ENCODE measurements at places on chromosomes 12 and 14.

GRCh38 chr12:104699489-104700190, 242.9 kb downstream of the CHST11 start:
- no peak for DNase-seq

DNA sequence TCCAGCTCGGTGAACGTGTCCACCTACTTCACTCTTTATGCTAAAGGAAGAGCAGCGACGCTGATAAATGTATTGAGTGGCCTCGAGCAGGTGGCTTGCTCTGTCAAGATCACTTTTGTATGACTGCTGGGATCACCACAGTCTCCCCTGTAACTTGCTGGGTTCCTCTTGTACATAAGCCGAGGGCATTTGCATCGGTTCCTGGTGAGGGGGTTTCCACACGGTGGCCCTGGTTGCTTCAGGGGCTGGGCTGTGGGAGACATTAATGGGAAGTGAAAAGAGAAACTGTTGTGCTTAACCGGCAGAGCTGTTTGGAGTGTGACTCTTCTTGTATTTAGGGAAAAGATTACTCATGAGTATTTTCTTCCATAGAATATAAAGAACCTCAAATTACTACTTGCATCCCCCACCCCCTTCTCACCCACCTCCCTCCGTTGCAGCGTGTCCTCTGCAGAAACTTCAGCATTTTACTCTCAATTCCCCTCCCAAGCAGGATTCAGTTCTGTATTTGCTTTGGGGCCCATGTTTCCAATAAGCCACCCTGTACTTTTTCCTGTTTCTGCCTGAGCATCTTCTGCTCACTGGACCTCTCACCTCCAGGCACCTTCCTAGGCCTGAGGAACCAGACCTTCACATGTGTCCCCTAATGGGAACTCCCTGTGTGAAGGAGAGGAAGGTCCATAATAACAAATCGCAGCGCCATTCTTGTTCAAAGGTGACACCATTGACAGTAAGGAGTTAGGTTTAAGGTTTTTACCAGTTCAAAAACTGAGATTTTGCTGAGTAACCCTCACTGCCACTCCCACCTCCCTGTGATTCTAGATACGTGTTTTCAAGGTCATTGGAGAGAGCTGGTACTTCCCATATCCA, 187.0 kb downstream of the ETV6 start:
- DNase-seq, result peak; percentile 14

DNA sequence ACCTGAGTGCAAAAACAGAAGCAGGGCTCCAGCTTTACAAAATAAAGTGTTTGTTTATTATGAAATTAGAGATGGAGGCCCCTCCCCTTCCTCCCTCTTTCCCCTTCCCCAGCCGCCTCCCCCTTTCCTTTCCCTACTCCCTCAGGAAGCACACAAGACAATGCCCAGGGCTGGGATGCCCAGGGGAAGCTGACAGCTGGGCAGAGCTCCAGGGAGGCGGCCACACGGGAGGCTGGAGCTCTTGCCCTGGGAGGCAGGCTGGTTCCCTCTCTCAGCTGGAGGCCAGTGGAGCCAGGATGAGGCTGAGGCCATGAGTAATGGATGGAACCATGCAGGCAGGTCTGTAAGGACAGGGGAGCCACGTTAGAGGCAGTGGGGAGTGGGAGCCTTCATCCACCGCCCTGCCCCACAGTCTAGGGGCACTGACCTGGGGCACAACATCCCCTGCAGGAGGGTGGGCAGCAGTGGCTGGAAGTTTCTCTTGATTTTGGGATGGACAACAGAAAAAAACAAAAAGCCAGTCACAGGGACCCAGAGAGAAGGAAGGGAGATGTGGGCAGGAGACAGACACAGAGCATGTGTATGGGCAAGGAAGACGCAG, 5.1 kb downstream of the PSMB11 start:
- no peak for DNase-seq

GRCh38 chr12:43884683-43885410, 49.0 kb downstream of the TMEM117 start:
- DNase-seq, result peak; percentile 8

DNA sequence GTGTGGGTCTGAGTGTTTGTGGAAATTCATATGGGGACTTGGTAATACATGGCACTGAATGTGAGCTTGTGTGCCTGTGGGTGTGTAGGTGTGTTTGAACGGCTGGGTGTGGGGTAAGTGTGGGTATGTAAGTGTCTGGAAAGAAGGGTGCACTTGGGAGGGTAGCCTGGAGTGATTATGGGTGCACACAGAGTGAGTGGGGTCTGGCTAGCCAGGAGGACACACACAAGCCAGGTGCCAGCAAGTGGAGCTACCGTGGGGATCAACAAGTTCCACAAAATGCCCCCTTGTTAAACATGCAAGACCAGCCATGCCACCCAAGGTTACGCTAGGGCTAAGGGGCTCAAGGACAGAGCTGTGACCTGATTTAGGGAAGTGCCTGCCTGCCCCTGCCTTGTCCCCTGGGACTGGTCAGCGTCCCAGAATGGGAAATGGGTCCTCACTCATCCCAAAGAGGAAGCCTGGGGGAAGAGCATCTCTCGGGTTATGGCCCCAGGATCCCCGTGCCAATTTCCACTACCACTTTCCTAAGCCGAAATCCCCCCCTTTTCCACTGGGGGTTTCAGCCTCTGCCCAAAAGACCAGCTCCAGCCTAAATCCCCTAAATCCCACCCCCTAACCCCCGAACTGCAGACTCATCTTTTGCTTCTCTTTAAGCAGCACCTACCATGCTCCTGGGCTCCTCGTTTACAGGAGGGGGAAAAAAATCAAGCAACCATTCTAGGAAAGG, 118.6 kb downstream of the DICER1 start:
- no peak for DNase-seq

GRCh38 chr14:56172571-56172971, 54.4 kb downstream of the PELI2 start:
- DNase-seq, result no peak

GRCh38 chr12:104784592-104784991, 173.5 kb downstream of the SLC41A2 start:
- peak; percentile 66 for DNase-seq

DNA sequence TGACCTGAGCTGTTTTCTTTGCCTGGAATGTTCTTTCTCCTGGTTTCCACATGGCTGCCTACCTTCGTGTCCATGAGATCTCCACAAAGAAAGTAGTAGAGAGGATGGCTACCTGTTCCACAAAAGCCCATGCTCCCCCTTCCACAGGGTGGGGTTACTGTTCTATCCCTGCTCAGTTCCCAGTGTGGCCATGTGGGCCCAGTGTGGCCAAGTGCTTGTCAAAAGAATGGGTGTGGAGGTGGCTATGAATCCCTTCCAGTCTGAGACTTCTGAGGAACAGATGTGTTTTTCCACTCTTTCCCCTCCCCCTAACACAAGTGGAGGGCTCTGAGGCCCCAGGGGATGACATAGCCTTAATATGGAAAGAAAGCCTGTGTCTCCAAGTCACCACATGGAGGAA, 26.2 kb upstream of the HSP90B1 start:
- no peak for DNase-seq

DNA sequence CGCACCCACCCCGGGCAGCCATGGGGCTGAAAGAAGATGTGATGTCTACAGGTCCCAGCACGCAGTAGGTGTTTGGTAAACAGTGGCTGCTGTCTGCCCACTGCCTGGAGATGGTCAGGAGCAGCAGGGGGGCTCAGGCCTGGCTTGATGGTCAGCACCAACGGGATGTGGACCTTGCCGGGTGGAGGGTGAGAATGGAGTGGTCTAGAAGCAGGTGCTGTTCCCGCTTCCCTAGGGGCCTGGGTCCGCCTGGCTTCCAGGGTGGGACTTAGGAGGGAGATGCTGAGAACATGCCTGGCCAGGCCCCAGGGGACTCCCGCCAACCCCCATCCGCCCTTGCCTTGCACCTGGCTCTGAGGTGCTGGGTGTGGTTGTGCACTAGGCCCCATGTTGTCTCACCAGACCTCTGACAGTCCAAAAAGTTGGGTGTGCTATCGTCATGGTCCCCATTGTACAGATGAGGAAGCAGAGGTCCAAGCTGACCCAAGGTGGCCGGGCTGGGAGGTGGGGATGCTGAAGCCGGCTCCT, 12.9 kb downstream of the FAM222A start:
- no peak for DNase-seq

DNA sequence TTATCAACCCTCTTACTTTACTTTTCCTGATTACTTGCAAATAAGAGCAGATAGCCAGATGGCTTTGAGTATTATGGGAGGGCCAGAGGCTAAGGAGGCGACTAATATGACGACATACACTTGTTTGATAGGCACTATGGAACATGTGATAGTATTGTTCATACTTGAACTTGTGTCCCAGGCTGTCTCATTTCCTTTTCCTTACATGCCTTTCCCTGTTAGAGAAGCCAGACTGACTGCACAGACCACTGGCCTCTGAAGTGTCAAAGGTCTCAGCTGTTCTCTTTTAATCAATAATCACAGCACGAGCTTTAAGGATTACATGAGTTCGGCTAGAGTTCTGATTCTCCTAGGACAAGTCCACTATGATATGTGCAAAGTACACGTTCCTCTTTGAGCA, 326.0 kb downstream of the PRKD1 start:
- no peak for DNase-seq

DNA sequence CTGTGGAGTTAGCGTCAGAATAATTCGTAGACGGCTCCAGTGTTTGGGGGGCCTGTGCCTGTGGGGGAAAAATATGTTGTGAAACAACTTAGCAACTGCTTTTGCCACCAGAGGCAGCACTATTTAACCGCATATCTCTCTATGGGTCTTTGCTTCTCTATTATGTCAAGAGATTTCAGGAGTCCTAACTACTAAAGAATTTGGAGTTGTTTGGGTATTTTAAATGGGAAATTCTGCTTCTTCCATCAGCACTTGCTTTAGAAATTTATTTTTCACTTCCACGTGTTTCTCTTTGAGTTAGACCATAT, 594 bp upstream of the CLEC14A start:
- DNase-seq, result no peak

GRCh38 chr12:53381731-53382630, 2.0 kb downstream of the SP1 start:
- peak; percentile 36 for DNase-seq

DNA sequence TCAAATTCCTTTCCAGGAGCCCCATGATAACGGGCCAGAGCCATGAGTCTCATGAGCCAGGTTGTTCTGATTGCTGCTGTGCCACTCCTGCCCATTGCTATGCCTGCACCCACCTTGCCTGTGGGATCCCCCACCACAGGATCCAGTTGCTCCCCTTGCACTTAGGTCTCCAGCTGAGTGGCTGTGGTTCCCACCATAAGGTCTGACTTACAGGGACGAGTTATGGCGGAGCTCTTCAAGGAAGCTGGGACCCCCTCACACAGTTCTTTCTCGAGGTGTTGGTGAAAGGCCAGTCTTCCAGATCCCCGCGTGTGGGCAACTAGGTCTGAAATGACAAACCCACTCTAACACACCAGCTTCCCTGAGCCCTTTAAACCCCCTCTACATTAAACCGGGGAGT, 111.9 kb upstream of the C14orf180 start:
- DNase-seq, result no peak

GRCh38 chr12:50614167-50614759, 109.5 kb downstream of the DIP2B start:
- no peak for DNase-seq

DNA sequence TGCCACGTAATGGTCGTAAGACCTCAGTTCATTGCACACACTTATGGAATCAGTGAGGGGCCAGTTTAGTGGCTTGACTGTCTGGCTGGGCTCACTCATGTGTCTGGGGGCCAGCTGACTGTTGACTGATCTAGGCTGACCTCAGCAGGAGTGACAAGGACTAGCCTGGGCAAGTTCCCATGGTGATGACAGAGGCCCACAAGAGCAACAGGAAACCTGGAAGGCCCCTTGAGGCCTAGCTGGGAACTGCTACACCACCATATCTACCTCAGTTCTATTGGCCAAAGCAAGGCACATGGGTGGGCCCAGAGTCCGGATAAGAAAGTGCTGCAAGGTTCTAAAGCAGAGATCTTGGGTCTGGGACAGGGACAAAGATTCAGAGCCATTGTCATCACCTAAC, 21.3 kb upstream of the RFLNA start:
- DNase-seq, result no peak

- no peak for DNase-seq
These were observed 439 bp downstream of the GOLGA5 start for GRCh38 chr14:92794547-92794941.

DNA sequence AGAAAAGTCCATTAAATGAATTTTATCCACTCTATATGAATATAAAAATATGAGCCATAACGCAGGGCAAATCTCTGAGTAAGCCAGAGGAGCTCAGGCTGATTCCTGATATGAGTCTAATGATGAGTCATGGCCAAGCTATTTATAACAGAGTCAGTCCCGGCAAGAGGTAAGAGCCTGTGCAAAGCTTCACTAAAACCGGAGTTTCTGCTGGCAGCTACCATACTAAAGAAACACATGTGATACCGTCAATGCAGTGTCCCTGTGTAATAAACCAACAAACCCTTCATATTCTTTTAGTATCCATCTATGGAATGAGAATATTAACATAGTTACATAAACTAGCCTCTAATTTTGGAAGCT, 319.4 kb downstream of the KCNC2 start:
- peak; percentile 43 for DNase-seq

- peak; percentile 26 for DNase-seq
These were observed 53.9 kb downstream of the ZC3H14 start for GRCh38 chr14:88616697-88617096.

GRCh38 chr12:44157359-44157758, 321.5 kb downstream of the TMEM117 start:
- no peak for DNase-seq

DNA sequence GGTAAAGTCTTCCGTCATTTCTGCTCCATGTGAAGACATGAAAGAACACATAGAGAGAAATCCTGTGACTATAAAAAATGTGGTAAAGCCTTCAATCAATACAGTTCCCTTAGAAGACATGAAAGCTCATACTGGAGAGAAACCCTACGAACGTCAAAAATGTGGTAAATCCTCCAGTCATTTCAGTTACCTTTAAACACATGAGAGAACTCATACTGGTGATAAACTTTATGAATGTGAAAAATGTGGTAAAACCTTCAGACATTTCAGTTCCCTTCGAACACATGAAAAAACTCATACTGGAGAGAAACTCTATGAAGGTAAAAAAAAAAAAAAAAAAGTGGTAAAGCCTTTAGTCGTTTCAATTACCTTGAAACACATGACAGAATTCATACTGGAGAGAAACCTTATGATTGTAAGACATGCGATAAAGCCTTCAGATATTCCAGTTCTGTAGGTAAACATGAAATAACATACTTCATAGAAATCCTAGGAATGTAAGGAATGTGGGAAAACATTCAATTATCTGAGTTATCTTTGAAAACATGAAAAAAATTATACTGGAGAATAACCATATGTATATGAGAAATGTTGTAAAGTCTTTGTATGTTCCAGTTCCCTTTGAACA, 60.4 kb downstream of the MAP4K5 start:
- DNase-seq, result no peak

Measured in tongue (tissue), 3 donors.